Natural killer cell treated with Interleukin-12 subunit alpha and Interleukin-12 subunit beta and Interleukin-15 and Interleukin-18, amount 100 ng/mL, for 72 hours (primary cell): ENCODE measurements at places on chromosomes 16 and 17. TPM values are rescaled to one million over a fixed set of nuclear protein-coding genes. Genes with fewer than 3 reads are reported as not detected.
A peak's percentile ranks its signal among the peaks of the same experiment; 100 is the strongest.

The TAT gene
- not detected for total RNA-seq

The HS3ST6 gene
- not detected for total RNA-seq

GRCh38 chr16:31242206-31242605 is 17.6 kb upstream of the ITGAM start:
- no peaks in the 10 kb centered on the region for H3K4me1 ChIP-seq
- H3K4me3 ChIP-seq, result no peak overlapping the region
- DNase-seq, result no peak
- H3K27ac ChIP-seq, result no peak overlapping the region
- no peaks in the 10 kb centered on the region for H3K36me3 ChIP-seq

The SDR42E2 gene
- total RNA-seq, result not detected

DNA sequence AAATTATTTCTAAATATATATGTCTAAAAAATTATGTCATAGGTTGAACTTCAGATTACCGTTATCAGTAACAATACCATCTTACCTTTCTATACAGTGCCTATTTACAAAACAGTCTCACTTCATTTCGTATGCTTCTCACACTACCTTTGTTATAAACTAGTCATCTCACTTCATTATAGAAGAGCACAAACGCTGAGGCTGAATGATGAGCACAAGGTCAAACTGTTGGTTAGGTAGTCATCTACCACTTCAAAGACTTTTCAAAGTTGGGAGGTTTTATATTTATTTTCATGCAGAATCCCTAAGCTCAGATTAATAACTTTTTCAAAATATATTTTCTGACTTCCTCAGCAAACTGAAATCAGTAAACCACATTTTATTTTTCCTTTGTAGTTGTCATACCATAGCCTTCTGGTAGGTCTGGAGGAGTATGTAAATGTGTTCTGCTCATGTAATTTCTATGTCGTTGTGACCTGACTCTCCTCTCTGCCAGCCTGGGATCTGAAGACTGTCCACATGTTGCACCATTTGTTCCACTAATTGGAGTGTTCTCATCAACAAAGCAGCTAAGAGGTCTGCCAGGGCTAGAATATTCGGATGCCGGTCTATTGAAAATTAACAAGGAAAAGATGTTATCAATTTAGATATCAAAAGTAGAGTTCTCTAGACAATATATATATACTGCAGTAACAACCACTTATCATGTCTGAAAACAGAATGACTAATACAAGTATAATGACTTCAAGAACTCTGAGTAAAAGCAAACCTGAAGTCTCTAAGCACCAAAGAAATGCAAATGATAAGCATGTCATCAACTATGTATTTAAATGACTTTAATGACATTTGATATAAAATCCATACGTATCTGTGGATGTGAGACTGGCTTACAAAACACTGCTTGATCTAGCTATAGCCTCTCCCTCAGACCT is 73.9 kb downstream of the CEP95 start:
- H3K36me3 ChIP-seq, result peaks cover 15% of the 10 kb centered on the region
- H3K4me3 ChIP-seq, result peak overlapping the region; percentile 50
- peak overlapping the region; percentile 29 for H3K27ac ChIP-seq
- peaks cover 6% of the 10 kb centered on the region for H3K4me1 ChIP-seq
- no peaks in the 10 kb centered on the region for H3K27me3 ChIP-seq
